ENCODE measurements at places on chromosomes 4 and X.

DNA sequence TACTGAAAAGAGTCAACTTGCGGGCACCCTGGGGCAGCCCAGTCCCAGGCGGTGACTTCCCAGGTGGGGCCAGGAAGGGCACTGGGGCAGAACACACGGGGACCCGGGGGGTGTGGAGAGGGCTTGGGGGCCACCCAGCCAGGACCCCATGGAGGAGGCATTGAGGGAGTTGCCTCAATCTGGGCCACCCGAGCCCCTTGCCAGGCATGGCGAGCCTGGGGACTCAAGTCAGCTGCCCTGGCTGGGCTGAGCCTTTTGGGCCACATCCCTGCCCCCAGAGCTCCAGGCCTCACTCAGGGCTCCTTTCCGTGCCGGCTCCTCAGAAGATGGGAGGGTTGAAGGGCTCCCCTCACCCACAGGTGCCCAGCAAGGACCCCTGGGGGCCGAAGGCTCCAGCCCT lies 6.6 kb upstream of the CPLX1 start:
- no peak for DNase-seq

DNA sequence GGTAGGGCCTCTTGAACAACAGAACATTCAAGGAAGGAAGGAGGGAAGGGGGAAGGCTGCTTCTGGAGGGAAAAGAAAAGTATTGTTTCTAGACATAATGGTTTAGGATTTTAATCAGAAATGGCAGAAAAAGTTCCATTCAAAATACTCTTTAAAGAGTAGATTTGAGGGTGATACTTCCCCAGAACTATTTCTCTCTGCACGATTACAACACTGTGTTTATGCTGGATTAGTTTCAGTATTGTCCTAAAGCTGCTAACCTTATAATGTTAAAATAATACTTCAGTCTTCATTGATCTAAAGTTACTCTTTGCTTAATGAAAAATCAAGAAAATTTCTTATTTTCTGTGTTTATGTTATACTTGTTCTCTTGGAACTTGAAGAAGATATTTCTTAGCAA lies 1026.3 kb upstream of the PABPC4L start:
- DNase-seq = no peak

- no peak for DNase-seq
Observed at GRCh38 chrX:49116076-49116475, 7.5 kb downstream of the GPKOW start.

DNA sequence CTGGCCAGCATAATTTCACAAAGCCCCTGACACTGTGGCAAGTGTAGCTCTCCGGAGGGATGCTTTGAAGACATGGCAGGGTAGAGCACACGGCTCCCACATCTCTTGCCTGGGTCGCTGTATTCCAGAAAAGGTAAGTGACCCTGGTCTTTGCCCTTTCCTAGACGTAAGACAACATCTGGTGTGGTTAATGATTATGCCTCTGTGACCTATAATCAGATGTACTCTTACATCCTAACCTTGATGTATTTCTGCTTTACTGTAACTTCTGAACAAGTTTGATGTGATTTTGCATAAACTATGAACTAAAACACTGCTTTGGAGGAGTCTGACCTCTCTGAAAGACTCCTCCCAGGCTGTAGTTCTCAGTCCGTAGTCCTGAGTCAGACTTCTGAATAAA lies 59.1 kb upstream of the ACSL1 start:
- DNase-seq = no peak

GRCh38 chr4:113809311-113809710 lies 47.8 kb upstream of the CAMK2D start:
- no peak for DNase-seq

- peak; percentile 37 for DNase-seq
Observed at GRCh38 chr4:88378691-88379559, at the start of gene HERC6. Gene HERC6 (plus strand): TSS chr4:88378852. CDS start chr4:88378922, 70 bp downstream.

- DNase-seq = no peak
Observed at GRCh38 chr4:108787106-108787505, 24.3 kb upstream of the ETNPPL start.

DNA sequence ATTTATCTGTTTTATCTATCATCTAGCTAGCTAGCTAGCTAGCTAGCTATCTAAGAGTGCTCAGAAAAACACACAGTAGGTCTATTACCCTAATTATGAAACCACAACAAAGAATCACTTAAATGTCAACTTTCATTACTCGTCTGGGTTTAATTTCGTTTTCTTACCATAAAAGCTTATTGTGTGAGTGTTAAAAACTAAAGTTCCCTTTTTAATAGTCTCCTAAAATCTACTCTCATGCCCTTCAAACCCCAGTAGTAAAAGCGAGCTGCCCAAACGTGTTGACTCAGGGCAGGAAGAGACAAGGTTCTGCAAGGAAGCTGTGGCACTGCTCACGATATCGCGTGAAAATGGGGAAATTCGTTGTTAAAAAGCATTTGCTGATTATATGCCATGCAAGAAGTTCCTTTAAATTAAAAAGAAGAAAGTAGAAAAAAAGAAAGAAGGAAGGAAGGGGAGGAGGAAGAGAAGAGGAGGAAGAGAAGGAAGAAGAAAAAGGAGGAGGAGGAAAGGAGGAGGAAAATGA lies 595 bp downstream of the MBNL3 start:
- no peak for DNase-seq

DNA sequence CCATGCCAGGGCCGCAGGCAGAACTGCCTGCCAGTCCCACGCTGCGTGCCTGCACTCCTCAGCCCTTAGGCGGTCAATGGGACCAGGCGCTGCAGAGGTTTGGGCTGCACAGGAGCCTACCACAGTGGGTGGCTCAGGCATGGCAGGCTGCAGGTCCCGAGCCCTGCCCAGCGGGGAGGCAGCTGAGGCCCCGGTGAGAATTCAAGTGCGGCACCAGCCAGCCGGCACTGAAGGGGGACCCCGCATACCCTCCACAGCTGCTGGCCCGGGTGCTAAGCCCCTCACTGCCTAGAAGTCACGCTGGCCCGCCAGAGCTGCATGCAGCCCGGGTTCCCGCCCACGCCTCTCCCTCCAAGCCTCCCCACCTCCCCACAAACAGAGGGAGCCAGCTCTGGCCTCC lies 302.5 kb upstream of the UGT8 start:
- no peak for DNase-seq

- no peak for DNase-seq
Observed at GRCh38 chrX:121570072-121570841, 522.8 kb downstream of the GLUD2 start.

DNA sequence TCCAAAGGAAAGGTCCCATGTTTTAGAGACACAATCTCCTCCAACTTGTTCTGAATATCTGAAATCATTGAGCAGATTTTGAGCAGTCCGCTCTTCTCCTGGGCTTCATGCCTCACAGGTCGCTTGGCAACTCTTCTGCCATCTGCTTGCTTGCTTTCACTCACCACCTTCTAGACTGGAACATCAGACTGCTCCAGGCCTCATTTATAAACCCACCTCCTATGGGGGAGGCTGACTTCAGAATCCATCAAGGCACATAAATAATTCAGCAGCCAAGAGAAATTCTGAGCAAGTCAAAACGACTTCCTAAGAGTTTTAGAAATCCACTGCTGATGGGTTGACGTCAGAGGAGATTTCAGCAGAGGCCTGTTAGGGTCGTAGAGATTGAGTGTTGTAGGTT lies 64.1 kb downstream of the FAM184B start:
- no peak for DNase-seq

DNA sequence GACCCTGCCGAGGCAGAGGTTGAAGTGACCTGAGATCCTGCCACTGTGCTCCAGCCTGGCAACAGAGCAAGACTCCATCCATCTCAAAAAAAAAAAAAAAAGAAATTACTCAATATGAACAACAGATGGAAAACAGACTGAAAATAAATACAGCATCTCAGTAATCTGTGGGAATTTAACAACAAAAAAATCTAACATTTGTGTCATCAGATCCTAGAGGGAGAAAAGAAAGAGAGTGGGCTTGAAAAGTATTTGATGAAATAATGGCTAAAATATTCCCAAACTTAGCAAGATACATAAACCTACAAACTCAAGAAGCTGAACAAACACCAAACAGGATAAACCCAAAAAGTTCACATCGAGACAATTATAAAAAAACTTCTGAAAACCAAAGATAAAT lies 84.7 kb downstream of the CENPC start:
- no peak for DNase-seq

DNA sequence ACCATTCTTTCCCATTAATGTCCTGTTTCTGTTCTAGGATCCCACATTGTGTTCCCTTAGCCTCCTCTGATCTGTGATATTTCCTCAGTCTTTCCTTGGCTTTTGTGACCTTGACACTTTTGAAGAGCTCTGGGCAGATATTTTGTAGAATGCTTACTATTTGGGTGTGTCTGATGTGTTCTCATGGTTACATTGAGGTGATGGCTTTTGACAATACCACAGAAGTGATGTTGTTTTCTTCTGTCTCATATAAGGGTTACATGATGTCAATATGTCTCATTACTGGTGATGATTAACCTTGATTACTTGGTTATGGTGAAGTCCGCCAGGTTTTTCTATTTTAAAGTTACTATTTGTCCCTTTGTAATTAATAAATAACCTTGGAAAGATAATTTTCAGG lies 183.7 kb downstream of the SOWAHB start:
- DNase-seq = no peak

- no peak for DNase-seq
Observed at GRCh38 chr4:145521282-145521681, 39.6 kb downstream of the SMAD1 start.

- no peak for DNase-seq
Observed at GRCh38 chrX:110858565-110858964, 62.9 kb upstream of the CHRDL1 start.

DNA sequence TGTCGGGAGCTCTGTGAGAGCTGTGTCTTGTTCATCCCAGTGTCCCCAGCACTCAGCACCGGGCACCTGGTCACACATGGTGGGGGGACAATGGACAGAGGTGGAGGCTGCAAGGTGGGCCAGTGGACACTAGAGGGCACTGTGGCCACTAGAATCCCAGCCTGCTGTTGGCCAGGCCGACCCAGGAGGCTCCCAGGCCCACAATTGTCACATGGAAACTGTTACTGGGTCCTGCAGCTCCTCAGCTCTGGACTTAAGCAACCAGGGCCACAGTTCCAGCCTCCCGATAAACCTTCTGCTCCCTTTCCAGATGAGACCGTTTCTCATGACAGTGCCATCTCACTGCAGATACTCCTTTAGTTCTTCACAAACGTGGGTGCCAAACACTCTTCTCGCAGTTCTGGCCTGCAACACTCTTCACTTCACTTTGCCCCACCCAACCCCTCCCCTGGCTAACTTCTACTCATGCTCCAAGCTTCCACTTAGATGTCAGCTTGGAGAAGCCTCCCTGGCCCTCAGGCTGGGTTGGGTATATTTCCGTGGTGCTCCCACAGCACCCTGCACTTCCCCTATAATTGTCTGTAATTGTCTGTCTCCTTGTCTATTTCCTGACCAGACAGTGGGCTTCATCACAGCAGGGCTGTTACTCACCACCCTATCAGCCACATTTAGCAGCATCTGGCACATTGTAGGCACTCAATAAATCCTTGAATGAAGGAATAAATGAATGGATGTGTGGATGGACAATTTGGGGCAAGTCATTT lies 3.5 kb upstream of the IQSEC2 start:
- DNase-seq = no peak

DNA sequence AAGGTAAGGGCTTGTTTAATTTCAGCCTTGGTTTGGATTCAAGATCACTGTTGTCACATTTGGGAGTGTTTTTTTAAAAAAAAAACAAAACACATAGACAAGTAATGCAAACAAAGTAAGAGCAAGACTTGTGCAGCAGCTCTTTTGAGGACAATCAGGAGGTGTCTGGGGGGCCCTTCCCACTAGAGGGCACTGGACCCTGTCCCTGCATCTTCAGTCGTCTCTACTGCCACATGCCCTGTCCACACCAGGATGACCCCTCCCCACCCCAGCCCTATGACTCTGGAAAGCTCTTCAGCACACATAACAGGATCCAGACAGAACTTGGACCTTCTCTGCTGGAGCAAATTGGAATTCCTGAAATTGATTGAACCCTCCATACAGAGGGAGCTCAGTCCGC lies 71.0 kb downstream of the USP46 start:
- DNase-seq = no peak

- DNase-seq = no peak
Observed at GRCh38 chr4:85701861-85702321, 226.9 kb downstream of the ARHGAP24 start.

GRCh38 chr4:101464596-101464995 lies 117.3 kb upstream of the PPP3CA start:
- no peak for DNase-seq

DNA sequence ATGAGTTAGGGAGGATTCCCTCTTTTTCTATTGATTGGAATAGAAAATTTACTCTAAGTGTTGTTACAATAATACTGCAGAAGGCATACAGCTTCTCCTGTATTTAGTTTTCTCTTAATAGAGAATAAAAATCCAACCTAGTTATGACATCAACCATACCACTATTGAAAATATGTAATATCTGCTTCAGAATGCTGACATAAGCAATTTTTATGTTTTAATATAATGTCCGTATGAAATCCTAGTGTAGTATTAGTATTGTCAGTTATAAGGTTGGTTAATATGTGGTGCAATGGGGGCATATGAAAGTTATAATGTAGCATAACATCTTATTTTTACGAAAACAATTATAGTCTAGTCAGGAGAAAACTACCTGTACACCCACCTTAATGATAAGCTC lies 68.2 kb downstream of the HEPH start:
- no peak for DNase-seq

DNA sequence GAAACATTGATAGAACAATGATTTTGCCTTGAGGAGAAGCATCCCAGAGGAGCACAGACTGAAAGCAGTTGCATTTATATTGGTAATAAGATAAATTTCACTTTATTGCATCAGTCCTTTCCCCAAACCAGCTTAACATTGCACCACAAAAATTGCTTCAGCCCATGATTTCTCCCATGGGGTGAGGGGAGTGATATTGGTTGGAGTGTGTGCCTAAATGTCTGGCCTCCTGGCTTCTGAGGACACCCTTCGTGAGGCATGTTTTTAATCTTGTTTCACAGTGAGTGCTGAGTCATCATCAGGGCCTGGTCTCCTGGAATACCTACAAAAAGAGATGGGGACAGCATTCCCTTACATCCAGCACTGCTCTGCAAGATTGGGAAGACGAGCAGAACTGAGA lies 487.9 kb downstream of the C4orf33 start:
- DNase-seq = no peak

DNA sequence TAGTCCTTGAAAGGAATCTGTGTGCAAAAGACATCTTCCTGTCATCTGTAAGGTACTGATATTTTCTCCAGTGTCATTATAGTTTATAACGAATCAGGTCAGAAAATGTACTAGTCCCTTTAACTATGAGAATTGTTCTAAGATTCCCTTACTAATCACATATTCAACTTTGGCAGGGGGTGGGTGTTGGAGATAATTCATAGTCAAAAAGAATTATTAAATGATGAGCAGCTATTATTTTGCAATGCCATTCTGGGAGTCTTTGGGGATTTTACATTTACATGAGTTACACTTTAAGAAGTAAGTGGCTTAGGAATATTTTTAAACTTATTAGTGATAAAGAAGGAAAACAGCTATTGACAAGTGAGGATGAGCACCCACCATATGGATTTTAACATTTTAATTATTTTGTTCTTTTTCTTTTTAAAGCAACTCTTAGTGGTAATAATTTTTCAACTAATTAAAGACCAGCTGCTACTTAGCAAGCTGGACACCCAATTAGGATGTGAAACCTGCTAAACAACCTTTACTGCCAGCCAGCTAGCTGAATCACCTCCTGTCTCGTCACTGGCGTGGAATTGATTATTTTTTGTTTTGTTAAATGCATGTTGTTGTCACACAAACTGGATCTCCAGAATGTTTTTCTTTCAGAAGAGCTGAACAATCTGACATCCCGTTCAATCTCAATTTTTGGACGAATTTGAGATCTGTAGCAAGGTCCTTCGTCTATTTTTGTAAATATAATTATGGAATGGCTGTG lies 219.2 kb downstream of the ARAP2 start:
- no peak for DNase-seq

All from stimulated activated CD4-positive, alpha-beta T cell treated with anti-CD3 and anti-CD28 coated beads, Interleukin-1b, Interleukin-23, amount 100 ng/mL, for 1 hour (primary cell).